ENCODE measurements at places on chromosomes 7 and 10.

DNA sequence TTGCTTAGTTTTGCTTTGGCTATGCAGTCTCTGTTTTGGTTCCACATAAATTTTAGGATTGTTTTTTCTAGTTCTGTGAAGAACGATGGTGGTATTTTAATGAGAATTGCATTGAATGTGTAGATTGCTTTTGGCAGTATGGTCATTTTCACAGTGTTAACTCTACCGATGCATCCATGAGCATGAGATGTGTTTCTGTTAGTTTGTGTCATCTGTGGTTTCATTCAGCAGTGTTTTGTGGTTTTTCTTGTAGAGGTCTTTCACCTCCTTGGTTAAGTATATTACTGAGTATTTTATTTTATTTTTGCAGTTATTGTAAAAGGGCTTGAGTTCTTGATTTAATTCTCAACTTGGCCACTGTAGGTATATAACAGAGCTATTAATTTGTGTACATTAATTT lies 78.2 kb upstream of the ZNF92 start:
- DNase-seq = no peak

DNA sequence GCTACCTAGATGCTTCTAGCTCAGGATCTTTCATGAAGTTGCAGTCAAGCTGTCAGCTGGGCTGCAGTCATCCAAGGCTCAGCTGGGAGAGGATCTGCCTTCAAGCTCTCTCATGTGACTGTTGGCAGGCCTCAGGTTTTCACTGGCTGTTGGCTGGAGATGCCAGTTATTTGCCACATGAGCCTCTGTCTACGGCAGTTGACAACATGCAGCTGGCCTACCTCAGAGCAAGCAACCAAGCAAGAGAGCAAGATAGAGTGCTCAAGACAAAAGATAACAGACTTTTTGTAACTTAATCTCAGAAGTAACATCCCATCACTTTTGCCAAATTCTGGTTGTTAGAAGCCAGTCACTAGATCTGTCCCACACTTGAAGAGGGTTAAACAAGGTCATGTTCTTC lies 125.8 kb downstream of the TPST1 start:
- DNase-seq = no peak

DNA sequence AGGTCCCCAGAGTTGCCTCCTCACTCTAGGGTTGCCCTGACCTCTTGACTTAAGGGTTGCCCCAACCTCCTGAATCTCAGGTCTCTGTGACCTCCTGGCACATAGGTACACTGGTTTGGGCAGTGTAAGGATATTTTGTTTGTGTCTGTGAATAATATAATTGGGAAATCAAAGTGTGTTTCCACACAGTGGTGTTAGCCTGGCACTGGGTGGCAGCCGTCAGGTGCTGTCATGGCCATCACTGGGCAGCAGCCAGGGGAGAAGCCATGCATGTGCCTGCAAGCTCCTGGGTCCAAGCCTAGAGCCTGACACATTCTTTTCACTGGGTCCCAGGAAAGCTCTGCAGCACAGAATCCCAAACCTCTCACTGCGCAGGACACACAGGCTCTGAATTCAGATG lies 3.6 kb upstream of the CCDC201 start:
- no peak for DNase-seq

- DNase-seq = no peak
Measured at GRCh38 chr7:159175792-159176191, 31.1 kb upstream of the VIPR2 start.

- DNase-seq = no peak
Measured at GRCh38 chr7:70758646-70759045, 373.3 kb upstream of the GALNT17 start.

DNA sequence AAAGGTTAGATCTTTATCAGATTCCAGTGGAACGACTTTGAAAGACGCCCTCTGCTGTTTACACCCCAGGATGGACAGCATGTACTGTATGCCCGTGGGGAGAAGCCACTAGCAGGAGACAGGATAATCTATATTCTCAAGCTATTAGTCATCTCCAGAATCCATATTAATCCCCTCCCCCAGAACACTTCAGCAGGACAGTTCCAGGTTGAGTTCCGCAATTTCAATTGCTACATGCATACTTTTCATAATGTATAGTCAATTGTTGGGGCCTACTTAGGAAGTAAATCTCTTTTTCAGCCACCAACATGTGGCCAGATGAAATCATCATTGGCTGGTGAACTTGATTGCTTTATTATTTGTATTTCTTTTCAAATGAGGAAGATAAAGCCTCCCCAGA lies 313.1 kb upstream of the SMIM30 start:
- no peak for DNase-seq

DNA sequence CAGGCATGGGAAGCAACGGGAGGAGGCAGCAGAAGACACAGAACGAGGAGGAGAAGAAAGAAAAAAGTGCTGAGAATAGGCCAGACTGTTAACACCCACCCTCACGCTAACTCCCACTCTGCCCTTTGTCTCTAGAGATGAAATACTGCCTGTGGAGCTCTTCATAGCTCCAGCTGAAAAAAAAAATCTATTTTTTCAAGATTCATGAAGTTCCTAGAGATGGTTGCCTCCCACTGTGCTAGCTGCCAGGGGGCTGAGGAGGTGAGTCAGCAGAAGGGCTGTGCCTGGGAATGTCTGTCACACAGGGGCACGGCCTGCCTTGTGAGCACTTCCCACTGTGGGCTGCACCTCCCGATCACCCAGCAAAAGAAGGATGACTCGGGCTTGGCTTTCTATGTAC lies 144.5 kb downstream of the RNF216 start:
- no peak for DNase-seq

- no peak for DNase-seq
Measured at GRCh38 chr7:148697256-148698006, 1.3 kb upstream of the CUL1 start.

DNA sequence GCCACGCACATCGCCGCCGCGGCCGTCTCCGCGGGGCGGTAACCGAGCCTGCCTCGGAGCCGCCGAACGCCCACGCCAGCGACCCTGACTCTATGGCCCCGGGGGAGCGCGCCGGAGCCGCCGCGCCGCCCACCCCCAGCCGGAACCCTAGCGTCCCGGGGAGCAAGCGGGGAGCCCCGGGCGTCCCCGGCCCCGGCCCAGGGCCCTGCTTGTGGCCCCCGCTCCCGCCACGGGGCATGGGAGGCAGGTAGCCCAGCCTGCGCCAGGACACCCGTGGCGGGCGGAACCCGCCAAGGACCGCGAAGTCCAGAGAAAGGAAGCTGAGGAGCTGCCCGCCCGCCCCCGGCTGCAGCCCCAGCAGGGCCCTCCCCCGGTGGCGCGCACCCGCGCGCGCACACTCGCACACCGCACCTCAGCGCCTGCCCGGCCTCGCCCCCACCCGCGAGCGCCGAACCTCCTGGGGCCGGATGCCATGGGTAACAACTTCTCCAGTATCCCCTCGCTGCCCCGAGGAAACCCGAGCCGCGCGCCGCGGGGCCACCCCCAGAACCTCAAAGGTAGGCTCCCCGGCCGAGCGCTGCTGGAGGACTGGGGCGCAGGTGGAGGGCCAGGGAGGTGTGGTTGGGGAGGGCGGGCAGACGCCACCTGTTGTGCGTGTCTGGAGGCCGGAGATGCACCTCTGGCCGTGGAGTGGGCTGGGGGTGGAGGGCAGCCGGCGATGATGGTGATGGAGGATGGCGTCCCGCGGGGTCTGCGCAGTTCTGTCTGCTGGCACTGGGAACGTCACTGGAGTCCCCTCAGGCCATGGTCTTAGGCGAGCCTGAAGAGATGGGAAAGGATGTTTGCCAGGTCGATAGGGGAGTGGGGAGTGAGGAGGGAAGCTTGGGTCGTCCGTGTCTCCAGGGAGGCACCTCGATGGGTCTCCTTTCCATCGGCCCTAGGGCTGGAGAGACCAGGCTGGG lies 692 bp downstream of the NEURL1 start:
- no peak for DNase-seq

DNA sequence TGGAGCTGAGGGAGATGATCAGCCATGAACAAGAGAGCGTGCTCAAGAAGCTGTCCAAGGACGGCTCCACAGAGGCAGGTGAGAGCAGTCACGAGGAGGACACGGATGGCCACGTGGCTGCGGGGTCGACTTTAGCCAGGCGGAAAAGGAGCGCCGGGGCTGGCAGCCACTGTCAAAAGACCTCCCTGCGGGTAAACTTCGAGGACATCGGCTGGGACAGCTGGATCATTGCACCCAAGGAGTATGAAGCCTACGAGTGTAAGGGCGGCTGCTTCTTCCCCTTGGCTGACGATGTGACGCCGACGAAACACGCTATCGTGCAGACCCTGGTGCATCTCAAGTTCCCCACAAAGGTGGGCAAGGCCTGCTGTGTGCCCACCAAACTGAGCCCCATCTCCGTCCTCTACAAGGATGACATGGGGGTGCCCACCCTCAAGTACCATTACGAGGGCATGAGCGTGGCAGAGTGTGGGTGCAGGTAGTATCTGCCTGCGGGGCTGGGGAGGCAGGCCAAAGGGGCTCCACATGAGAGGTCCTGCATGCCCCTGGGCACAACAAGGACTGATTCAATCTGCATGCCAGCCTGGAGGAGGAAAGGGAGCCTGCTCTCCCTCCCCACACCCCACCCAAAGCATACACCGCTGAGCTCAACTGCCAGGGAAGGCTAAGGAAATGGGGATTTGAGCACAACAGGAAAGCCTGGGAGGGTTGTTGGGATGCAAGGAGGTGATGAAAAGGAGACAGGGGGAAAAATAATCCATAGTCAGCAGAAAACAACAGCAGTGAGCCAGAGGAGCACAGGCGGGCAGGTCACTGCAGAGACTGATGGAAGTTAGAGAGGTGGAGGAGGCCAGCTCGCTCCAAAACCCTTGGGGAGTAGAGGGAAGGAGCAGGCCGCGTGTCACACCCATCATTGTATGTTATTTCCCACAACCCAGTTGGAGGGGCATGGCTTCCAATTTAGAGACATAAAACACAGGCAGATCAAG lies 3.3 kb downstream of the GDF2 start:
- DNase-seq = no peak

DNA sequence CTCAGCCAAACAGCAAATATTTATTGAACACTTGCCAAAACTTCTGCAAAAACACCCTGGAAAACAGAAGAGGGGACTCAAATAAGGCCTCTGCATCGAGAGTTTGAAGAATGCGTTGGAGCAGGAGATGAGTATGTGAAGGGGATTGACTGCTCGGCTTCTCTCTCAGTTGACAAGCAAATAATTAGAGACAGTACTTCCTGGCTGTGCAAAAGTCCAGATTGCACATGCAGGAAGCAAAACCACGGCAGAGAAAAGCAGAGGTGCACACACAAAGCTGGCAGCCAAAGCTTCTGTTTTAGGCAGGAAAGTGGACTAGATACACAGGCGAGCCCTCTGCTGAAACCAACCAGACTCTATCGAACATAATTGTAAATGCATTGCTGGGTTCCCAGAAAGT lies 343.6 kb upstream of the MGMT start:
- DNase-seq = no peak

GRCh38 chr10:24008164-24009091 lies 200.5 kb upstream of the KIAA1217 start:
- no peak for DNase-seq

DNA sequence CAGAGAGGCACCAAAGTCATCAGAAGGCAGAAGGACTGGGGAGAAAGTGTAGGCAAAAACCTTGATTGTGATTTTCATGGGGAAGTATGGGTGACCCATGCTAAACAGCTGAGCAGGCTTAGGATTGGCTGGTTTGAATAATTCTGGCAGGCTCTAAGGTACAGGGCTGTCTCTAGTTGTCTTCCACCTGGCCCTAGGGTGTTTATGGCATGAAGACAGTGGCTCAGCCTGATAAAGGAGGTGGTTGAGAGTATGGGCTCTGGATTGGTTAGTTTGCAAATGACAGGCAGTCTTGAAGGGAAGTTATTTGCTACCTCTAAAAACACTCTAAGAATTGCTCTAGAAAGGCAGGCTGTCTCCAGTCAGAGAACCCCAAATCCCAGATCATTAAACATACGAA lies 100.3 kb downstream of the STRA8 start:
- DNase-seq = no peak

GRCh38 chr7:38751416-38751815 lies 120.2 kb upstream of the AMPH start:
- DNase-seq = no peak

GRCh38 chr10:124693396-124693795 lies 50.8 kb downstream of the FAM53B start:
- no peak for DNase-seq

DNA sequence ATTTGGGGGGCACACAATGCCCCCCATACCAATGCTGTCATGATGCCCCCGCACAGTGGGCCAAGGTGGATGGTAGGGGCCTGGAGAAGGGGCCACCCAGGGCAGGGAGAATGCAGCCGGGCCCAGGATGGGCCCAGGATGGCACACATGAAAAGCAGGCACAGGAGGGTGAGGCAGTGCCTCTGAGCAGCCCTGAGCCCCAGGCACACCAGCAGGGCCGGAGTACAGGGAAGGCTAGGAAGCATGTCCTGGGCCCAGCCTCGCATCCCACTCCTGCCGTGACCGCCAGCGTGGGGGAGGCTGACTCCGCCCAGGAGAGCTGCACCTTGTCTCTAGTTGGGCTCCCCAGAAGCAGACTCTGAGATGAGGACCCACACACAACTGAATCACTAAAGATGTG lies 59.3 kb upstream of the TMEM72 start:
- no peak for DNase-seq

DNA sequence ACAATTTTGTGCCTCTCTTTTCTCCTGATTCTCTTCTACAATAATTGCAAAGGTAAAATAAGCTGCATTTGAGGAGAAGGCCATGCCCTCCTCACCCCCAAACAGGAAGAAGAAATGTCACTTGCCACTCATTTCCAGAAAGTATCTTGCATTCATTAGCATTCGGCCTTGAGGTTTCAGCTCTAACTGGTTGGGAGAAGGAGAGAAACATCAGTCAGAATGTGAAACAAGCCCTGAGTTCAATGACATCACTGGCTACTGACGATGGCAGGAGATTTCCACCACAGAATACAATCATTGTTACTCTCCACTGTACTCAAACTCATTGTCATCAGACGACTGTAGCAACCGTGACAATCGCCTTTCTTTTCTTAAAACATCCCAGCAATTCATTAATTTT lies 72.8 kb downstream of the PRKCQ start:
- no peak for DNase-seq

- DNase-seq = no peak
Measured at GRCh38 chr10:48238826-48239520, 35.5 kb downstream of the FRMPD2 start.

DNA sequence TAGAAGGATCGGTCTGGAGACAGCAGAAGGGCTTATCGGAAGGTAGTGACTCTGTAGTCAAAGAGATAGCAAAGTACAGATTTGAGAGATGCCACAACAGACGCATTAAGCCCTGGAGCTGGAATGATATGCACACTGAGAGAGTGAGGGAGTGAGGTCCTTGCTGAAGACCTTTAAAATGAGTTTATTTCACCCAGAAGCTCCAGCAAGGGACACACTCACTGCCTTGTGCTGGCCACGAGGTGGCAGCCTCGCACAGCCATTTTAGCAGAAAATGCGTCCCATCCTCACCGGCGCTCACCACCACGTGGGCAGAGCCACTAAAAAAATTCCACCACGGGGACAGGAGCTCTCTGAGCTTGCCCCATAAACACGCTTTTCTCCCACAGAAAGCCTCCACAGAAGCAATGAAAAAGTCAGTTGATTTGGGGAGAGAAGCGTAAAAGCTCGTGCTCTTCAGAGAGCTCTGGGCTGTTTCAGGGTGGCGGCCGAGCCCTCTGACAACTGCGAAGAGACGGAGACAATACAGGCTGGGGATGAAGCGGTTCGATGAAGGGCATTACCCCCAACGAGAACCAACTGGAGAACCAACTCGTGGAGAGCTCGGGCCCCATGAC lies 163.0 kb upstream of the KLF14 start:
- no peak for DNase-seq

GRCh38 chr7:15648461-15648961 lies 38.0 kb downstream of the MEOX2 start:
- no peak for DNase-seq

GRCh38 chr7:80666376-80666775 lies 27.9 kb downstream of the CD36 start:
- DNase-seq = no peak

All from NCI-H2081 treated with DMSO at 0.1 percent for 48 hours (cell line).